Activated CD4-positive, CD25-positive, alpha-beta regulatory T cell (primary cell): ENCODE measurements at places on chromosomes 2 and 18.

DNA sequence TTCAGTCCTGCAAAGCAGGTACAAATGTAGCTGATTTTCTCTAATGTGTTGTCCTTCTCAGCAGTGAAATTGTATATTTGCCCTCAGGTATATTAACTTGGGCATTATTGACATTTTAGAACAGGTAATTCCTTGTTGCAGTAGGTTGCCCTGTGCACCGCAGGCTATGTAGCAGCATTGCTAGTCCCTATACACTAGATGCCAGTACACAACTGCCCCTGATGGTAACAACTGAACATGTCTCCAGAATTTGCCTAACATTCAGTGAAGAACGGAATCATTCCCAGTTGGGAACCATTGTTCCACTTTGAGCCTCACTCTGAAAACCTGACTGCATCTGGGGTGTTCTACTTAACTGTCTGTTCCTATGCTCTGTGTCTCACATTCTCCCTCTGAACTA is 23.1 kb upstream of the TFPI start:
- no peak for DNase-seq

- DNase-seq = no peak
Measured at GRCh38 chr2:171018522-171018921, 89.5 kb downstream of the GORASP2 start.

- no peak for DNase-seq
Measured at GRCh38 chr2:236575510-236575909, 5.9 kb downstream of the ACKR3 start.

GRCh38 chr2:159229476-159230144 is 56.9 kb downstream of the WDSUB1 start:
- DNase-seq = no peak

GRCh38 chr18:11672846-11673454 is 16.1 kb upstream of the GNAL start:
- no peak for DNase-seq

- no peak for DNase-seq
Measured at GRCh38 chr2:175436076-175436475, 254.6 kb upstream of the ATP5MC3 start.

DNA sequence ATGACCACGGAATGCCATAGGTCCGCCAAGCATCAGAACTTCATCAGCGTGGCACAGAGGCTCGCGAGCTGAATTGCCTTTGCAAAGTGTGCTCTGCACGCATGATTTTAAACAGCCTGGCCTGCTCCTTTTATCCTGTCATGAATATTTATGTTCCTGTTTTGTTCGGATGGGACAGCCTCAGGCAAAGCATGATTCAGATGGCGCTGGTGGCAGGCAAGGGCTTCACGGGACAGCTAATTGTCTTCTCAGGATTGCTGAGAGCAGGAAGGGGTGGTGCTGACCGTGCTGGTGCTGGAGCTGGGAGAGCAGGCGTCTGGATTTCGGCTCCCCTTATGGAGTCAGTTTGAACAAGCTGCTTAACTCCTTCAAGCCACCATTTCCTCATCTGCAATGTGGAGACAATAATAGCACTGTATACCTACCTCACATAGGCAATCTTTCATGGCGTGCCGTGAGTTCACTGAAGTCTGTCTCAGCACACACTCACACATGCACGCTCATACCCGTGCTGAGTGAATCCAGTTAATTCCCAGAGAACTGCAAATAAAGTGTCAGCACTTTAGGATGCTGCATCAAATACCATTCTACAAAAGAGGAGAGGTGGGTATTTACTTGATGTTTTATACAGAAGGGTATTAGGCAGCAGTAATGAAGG is 79.7 kb upstream of the APCDD1 start:
- no peak for DNase-seq

DNA sequence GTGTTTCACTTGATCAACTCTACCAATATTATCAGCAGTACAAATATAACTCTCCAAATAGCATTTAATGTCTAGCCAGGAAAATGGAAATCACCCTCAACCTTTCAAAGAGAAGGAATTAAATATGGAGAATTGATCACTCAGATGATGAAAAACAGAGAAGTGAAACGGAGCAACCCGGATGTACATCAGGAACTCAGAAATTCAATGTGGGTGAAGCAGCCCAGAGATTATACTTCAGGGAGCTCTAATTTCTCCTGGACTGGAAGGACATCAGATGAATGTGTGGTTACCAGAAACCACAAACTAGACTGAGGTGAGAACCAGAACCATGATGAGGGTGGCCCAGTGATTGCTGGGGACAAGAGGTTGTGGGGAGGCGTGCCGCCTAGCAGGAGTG is 35.5 kb upstream of the COBLL1 start:
- no peak for DNase-seq

GRCh38 chr18:55163550-55163949 is 204.3 kb upstream of the CCDC68 start:
- DNase-seq = no peak

DNA sequence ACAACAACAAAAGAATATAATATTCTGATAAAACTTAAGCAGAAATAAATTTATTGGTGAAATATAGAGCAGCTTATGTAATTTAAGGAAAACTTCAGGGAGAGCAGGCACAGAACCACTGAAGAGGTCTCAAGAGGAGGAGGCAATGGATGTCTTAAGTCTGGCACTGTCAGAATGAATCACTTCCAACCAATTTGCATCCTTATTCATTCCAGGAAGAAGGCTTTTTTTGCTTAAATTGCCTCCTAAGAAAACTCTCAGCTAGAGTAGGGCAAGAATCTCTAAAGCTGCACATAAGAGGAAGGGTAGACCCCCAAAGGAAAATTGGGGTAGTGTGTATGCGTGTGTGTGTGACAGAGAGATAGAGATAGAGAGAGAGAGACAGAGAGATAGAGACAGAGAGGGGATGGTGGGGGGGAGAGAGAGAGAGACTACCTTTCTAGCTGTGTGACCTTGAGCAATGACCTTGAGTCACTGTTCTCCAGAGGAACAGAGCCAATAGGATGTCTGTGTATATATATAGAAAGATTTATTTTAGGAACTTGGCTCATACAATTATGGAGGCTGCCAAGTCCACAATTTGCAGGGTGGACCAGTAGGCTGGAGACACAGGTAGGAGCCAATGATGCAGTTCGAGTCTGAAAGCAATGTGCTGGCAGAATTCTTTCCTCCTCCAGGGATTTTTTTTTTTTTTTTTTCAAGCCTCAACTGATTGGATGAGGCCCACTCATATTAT is 96.4 kb upstream of the LINC00305 start:
- DNase-seq = no peak

DNA sequence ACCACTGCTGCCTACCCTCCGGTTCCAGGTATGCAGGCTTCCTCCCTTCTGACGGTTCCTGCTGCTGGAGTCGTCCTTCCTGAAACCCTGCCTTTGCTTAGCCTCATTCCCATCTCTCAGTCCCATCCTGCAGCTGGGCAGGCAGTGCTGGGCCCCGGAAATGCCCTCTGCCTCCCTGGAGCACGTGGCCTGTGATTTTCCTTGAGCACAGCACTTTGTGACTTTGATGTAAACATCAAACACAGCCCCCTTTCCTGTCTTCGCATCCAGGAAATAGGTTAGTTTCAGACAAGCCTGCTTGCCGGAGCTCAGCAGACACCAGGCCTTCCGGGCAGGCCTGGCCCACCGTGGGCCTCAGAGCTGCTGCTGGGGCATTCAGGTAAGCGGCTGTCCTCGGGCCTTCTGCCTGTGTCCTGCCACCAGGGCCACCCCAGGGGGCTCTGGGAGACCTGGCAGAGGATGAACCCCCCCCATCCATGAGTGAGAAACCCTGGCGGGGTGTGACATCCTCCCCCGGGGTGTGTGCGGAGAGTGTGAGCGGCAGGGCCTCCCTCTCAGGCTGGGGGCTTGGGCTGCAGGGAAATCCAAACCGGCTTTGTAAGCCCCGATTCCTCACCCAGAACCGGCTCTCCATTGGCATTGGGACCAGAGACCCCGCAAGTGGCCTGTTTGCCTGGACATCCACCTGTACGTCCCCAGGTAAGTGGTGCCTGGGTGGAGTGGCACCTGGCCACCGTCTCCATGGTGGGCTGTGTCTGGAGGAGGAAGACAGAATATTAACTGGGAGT is at the start of gene ZAP70:
ZAP70 (plus strand) TSS at position 281 of the 788 bp plus-strand sequence. CDS start 10,461 bp downstream, outside the sequence.
- DNase-seq = no peak

- no peak for DNase-seq
Measured at GRCh38 chr2:43100883-43101662, 125.3 kb downstream of the ZFP36L2 start.

DNA sequence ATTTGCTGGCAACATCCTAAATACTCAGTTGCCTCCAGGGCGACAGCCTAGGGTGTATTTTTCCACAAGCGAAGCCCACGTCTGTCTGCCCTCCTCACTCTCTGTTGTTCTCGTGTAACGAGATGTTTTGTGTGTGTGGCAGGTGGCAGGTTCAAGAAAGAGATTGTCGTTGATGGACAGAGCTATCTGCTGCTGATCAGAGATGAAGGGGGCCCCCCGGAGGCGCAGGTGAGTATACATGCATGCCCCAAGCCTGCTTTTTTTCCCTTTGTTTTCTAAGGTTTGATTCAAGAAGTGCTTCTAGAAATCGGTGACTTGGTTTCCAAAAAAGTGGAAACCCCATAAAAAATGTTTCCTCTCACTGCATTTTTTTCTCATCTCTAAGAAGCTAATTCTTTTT is 247.0 kb downstream of the AGAP1 start:
- no peak for DNase-seq

DNA sequence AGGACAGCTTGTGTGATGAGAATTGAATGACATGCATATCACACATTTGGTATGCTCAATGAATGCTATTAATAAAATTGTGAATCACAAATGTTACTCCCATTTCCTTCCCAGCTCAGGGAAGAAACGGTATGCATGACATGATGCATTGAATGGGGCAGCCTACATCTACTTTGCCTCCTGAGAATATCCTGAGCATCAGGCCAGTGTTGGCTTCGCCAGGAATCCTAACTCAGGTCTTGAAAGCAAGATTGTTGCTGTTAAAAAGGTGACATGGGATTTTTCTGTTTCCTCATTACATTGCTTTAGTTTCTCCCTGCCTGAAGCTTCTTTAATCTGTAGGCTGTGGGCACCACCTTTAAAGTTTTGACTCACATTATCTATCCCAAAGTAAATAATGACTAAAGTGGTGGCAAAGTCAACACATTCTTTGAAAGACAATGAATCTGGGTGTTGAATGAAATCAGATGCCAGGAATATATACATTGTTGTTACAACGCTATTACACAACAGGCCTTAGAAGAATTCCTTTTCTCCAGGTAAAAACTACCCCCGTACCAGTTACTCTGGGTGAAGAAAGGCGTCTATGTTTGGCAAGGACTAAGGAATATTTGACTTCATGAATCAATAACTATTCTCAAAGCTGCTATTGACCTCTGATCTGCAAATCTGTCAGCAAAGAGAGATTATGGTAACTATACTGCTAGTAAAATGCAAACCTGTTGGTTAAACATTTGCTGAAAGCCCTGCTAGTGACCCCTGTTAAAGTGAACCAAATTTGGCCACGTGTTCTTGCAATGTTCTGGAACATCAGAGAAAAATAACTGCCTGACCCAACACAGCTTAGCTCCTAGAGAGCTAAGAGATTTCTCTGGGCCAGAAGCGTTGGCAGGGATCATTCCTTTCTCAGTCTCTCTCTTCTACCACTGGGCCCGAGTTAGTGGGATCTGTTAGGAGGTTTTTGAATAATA is 30.5 kb upstream of the NEDD4L start:
- DNase-seq = no peak

GRCh38 chr2:165864296-165864695 is 70.2 kb upstream of the GALNT3 start:
- DNase-seq = no peak

GRCh38 chr2:3557639-3558204 is 411 bp downstream of the RNASEH1 start:
- no peak for DNase-seq

DNA sequence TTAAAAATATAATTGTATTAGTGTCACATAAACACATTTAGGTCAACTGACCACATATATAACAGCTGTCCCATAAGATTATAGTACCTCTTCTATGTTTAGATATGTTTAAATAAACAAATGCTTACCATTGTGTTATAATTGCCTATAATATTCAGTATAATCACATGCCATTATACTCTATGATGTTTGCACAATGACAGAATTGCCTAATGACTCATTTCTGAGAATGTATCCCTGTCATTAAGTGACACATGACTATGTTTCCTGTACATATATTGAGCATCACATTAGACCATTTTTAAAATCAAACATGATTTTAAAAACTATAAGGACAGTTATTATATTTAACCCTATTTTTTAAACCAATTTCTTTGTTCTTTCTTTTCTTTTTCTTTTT is 89.8 kb downstream of the HS6ST1 start:
- DNase-seq = no peak

DNA sequence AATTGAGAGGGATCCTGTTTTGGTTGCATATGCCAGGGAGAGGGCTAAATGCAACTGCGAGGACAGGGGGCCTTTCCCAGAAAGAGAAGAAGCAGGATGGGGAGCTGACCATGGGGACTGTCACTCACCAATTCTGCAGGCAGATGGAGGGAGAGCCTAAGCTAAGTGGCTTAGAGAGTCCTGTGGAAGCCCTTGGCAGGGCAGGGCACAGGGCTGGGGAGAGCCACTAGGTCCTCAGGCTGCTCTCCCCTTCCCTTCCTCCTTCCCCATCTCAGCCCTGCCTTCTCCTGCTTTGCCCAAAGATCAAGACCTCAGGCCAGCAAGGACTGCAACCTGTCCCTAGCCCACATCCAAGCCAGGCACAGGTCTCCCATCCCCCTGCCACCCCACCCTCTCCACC is 24.4 kb upstream of the CATIP start:
- DNase-seq = no peak

GRCh38 chr2:40440835-40441234 is 11.1 kb downstream of the SLC8A1 start:
- DNase-seq = no peak

- no peak for DNase-seq
Measured at GRCh38 chr2:36613801-36614200, 15.8 kb upstream of the FEZ2 start.

GRCh38 chr18:55268628-55269275 is 309.5 kb upstream of the CCDC68 start:
- DNase-seq = no peak

DNA sequence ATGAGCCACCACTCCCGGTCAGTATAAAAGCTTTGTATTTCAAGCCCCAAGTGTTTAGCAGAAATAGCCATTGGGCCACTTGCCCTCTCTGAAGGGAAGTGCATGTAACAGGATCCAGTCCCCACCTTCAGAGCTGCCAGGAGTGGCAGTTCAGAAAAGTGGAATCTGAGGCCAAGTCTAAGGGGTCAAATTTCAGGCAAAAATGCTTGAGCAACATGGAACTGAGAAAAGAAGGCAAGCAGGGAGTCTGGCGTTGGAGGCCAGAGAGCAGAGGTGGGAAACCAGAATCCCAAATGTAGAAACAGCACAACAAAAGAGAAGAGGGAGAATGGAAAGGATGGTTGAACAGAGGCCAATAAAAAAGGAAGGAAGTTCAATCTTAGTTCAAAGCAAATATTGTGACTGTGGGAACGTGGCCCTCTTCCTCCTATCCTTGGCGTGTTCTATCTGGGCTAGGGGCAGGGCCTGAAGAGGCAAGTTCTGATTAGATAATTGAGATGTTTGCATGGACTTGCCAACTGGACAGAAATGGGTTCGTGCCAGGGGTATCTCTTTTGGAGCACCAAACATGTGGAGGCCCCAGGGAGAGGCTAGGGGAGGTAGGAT is 102.2 kb downstream of the AP1S3 start:
- DNase-seq = no peak
